ENCODE measurements at places on chromosomes 5 and 9.
A peak's percentile ranks its signal among the peaks of the same experiment; 100 is the strongest.

DNA sequence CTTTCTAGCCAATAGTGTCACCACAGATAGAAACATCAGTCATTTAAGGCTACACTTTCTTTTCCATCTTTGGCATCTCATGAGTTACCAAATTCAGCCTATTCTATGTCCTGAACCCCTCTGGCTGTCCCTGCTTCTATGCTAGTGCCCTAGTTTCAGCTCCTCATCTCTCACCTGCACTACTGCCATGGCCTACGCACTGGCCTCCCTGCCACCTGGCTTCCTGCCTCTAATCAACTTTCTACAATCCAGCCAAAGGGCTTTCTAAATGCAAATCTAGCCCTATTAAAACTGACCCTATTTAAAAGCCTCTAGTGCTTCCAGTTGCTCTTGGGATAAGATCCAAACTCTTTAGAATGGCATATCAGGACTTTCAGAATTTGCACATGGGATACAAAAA, 482.9 kb downstream of the TMEM38B start:
- no peak for DNase-seq

DNA sequence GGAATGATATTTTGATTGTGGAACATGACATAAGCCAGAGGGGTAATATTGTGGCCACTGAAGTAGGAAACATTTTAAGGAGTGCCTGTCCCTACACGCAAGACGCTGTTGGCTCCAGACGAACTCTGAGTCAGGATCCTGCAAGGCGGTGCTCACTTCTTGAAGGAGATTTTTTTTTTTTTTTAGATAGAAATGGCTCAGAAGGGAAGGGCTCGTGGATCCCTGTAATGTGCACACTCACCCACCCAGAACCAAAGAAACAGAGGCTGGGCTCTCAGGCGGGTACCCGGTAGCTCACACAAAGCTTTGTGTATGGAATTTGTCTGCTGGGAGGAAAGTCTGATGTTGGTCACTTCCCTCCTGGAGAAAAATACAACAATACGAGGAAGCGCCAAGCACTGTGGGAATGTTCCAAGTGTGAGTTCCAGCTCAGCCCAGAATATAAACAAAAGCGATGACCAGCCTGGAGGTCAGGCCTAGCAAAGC, 25.7 kb downstream of the RAPGEF1 start:
- no peak for DNase-seq

GRCh38 chr9:83508067-83508466, 30.1 kb downstream of the FRMD3 start:
- DNase-seq = no peak

DNA sequence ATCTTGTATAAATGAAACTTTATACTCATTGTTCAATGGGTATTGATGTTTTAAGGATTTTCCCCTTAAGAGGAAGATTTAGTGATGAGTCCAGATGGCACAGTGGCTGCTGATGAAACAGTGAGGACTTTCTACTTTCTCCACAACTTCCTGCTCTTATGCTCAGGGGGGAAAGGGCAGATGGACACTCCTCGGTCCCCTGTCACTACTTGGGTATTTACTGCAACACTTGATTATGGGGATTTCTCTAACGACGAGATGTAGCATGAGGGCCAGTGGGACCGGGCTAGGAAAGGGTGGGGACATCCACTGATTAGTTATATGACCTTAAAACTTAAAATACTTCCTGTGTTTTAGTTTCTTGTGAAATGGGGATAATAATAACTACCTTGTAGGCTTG, 146.1 kb upstream of the HMHB1 start:
- no peak for DNase-seq

DNA sequence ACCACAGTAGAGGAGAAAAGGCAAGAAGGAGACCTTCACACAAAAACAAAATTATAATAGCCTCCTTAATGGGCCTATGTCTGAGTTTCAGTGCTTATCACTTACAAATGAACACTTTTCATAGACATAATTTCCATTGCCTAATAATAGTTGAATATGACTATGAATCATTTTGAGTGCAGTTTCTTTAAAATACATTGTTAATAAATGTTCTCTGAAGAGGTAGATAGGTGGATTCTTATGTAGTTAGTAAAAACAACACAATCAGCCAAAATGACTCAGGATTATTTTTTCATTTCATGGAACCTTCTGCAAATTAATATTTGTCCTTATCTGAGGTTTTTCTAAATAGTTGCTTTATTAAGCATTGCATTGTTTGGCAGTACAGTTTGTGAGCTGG, 45.6 kb downstream of the DAPK1 start:
- no peak for DNase-seq

- DNase-seq = no peak
Observed at GRCh38 chr5:2066373-2066772, 183.6 kb upstream of the IRX4 start.

GRCh38 chr5:97525780-97526179, 342.7 kb upstream of the RIOK2 start:
- DNase-seq = no peak

DNA sequence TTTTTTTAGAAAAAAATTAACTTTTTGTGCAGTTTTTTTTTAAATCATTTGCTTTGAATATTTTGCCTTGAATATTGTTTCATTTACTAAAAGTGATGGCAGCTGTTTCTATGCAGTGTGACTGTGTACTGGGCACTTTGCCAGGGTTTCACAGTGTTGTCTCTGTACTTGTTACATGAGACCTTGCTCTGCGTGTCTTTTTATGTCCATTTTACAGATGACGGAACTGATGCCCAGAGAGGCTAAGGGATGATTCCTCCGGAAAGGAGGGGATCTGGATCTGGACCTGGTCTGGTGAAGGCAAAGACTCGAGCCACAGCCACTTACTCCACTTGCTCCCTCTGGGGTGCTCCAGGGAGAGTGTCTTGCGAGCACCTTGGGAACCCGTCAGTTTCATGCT, 124.8 kb upstream of the PTCH1 start:
- DNase-seq = no peak

DNA sequence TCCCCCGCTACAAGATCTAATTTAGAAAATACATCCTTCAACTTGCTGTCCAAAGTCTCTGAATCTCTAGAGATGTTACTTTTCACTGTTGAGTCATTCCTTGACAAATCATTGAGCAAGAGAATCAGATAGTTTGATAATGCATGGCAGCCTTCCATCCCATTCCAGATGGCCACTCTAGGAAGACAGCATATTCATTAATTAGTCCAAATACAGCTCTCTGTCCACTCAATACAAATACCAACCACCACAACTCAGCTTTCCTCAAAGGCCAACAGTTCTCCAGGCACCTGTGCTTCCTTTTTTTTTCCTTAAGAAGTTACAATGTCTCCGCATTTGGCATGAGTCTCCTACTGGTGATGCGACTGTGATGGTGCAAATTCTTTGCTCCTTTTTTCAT, 72.3 kb downstream of the DROSHA start:
- DNase-seq = no peak

DNA sequence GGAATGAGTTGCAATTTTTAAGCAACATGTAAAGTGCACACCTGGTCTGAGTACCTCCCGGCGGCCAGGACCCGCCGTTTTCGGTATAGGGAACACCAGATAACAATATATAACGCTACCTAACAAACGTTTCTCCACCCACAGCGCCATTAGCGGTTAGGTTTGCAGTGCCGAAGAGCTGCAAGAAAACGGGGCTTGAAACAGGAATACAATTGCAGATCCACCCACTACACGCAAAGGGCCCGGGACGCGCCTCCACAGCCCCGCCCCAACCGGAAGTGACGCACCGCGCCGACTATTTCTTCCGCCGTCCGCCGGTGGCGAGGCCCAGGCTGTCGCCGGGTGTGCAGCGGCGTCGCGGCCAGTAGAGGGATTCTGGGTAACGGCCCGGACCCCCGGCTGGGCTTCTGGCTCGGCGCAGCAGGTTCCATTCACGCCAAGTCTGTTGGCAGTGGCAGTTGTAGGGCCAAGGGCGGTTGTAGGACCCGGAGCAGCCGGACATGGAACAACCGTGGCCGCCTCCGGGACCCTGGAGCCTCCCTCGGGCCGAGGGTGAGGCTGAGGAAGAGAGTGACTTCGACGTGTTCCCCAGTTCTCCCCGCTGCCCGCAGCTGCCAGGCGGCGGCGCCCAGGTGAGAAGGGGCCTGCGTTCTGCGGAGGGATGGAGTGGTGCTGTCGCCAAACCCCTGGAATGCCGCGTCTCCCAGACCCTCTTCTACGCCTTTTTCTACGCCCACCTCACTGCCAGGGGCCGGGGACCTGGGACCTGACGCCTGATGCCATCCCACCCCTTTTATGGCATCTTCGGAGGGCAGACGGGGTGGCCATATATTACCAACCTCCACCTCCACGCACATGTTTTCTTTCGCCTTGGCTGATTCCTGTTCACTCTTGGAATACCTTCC, at the start of gene CDC37L1:
TSS of gene CDC37L1 (plus strand) at position 302 of the 905 bp plus-strand sequence. CDS start at position 501, 199 bp downstream.
- peak; percentile 99 for DNase-seq

- no peak for DNase-seq
Observed at GRCh38 chr5:68265822-68266395, 50.4 kb downstream of the PIK3R1 start.

DNA sequence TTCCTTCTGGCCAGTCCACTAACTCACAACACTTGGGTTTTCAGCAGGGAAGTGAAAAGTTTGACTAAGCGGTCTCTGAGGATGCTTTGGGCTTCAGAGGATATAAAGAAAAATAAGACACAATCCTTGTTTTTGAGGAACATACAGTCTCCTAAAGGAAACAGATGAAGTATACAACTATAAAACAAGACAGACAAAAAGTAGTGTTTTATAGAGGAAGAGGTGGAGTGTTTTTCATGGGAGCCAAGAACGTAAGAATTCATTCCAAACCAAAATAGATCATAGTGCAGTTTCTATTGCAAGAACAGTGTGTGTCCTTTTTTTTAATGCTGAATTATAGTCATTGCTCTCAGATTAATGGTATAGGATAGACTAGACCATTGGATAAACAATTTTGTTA, 586.9 kb upstream of the BRINP1 start:
- no peak for DNase-seq

GRCh38 chr9:6667633-6668280, 22.2 kb upstream of the GLDC start:
- DNase-seq = no peak

GRCh38 chr5:172038167-172038566, 31.7 kb upstream of the FBXW11 start:
- DNase-seq = no peak

DNA sequence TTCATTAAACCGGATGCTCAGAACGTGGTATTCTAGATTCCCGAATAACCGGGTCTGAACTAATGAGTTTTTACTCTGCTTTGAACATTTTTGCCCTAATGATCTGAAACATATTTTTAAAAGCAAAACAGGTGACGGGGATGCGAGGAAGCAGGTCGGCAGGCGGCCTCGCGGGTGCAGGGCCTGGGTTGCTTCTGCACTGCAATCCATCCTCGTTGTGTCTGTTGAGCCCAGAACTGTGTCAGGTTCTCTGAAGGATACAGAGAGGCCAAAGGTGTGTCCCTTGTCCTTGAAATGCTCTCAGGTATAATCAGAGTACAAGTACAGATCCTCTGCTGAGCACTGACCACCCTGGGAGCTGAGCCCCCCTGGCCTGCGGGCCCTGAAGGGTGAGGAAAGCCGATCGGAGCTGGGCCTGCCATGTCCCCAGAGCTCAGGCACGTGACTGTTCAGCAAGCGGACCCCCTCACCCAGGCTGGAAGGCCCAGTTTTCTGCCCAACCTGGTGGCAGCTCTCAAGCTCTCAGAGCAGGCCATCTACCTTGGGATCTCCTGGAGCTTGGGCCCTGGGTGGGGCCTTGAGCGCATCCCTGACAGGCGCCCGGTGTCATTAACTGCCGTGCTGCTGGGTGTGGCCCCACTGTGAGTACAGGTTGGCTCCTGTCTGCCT, 151.8 kb downstream of the OLFM1 start:
- DNase-seq = no peak

DNA sequence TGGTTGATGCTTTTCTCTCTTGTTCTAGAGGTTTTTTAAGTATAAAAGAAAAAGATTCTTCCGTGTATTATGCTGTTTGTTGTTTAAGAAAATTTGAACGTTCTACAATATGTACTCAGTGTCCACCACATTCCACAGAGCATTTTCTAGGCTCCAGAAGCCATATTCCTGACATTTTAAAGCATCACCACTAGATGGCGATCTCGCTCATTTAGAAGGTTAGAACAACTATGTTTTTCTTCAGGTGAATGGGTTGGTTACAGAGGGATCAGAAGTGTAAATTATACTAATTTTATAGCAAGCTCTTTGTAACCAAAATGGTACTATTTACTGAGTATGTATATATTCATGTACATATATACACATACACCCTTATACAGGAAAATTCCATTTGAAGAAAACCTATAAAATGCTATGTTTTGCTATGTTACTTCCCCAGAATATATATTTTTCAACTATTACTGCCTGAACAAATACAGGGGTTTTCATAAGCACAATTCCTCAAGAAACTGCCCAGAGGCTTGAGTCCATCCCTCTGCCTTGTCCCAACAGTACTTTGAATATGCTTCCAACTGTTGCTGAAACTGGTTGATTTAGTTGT, 284.3 kb downstream of the CCDC171 start:
- DNase-seq = peak; percentile 13

GRCh38 chr9:105328872-105329718, 84.6 kb downstream of the SLC44A1 start:
- DNase-seq = no peak

GRCh38 chr9:21677834-21678233, 124.6 kb upstream of the MTAP start:
- DNase-seq = no peak

- DNase-seq = no peak
Observed at GRCh38 chr5:116738615-116739261, 164.1 kb upstream of the SEMA6A start.

DNA sequence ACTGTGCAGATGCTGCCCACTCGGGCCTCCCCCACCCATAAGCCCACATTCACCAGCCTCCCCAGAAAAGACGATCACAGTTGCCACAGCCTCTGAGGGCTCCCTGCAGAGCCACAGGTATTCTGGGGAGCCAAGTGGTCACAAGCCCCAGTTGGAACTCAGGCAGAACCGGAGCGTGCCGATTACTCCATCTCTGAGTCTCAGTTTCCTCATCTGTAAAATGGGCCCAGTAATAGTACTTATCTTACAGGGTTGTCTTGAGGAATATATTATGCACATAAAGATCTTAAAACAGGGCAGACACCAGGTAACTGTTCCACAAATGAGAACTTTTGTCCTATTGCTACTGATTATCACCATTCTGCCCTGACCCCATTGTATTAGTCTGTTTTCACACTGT, 57.7 kb upstream of the FUBP3 start:
- no peak for DNase-seq

DNA sequence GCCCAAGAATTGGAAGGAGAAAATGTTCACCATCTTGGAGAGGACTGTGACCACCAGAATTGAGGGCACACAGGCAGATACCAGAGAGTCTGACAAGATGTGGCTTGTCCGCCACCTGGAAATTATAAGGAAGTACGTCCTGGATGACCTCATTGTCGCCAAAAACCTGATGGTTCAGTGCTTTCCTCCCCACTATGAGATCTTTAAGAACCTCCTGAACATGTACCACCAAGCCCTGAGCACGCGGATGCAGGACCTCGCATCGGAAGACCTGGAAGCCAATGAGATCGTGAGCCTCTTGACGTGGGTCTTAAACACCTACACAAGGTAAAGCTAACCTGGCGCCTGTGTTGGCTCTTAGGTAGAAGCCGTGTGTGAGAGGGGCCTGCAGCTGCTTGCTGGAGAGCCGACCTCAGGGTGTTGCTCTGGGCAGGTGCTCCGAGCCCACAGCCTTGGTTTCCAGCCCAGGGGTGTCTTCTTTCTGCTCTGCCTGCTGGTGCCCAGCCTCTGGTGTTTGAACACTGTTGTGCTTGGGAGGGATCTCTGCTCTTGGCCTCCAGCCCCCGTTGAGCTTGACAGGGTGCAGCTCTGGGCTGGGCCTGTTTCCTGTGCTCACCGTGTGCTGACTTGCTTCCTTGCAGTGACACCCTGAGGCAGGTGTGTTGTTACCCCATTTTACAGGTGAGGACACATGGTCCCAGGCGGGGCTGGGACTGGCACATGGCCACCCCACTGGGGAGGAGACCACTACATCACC, 10.9 kb downstream of the EXOC3 start:
- no peak for DNase-seq
